D341Med (cell line): ENCODE measurements at places on chromosomes 6 and 20.

DNA sequence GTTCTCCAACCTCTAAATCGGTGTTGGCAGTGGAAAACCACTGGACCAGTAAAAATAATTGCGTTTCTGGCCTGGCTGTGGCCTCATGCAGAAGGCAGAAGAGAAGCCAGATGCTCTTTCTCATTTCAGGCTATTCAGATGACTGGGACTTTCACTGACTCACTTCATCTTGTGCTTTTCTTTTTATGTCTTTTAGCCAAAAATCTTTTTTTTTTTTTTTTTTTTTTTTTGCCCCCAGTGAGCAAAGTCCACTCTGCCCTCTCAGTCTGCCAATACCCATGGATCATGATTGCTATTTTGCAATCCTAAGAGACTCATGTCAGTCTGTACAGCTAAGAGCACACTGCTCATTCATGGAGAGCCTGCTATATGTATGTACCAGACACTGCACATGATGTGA is 962.5 kb downstream of the KIF16B start:
- no peak for DNase-seq

DNA sequence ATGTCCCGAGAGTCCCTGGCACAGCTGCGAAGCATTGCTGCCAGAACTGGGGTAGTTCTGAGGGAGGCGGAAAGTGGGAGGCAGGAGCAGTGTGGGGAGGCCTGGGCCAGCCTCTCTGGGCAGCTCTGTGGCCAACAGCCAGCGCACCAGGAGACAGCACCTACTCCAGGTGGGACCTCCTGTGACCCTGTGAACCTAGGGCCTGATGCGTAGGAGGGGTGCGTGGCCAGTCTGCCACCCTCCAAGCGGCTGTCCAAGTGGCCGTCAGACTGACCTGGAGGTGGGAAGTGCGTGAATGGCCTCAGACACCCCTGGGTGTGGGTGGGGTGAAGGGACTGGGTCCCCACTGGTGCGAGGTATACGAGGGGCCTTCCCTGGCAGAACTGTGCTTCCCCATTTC is 15.5 kb downstream of the SS18L1 start:
- no peak for DNase-seq

GRCh38 chr6:130516604-130517003 is 150.8 kb downstream of the TMEM200A start:
- no peak for DNase-seq

DNA sequence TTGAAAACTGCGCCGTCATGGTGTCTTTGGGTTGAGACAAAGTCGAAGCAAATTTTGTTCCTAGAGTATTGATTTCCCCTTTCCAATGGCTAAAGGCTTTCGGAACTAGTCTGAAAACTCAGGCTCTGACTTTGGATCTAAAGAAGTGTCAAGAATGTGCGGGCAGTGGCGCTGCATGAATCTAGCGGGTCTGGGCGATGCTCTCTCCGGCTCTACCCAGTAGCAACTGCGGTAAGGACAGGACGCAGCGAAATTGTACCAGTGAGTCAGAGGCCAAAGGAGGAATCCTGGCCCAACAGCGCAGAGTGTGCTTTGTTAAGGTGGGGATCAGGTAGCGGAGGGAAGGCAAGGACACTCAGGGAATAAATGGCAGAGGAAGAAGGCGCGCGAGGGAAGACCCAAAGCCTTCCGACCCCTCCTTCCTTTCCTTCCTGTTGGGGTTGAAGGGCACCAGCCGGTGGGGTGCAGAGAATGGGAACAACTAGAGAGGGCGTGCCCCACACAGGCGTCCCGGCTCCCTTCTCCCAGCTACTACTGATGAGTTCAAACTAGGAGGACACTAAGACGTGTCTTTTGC is 32.1 kb downstream of the HLA-F start:
- no peak for DNase-seq

DNA sequence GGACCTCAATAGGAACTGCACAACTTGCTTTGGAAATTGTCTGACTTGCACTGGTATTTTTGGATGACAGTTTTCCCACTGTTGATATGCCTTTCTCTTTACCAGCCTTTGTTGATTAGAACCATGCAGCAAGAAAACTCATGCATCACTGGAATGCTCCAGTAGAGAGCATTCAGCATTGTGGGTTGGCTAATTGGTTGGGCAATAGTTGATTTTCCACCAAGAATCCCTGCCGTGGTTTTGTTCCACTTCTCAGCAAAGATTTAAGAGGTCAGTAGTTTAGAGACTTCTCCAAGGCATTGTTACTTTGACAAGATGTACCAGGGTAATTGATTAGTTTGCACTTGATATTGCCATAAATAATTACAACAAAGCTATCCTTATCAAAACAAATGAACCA is 260.0 kb downstream of the DHX35 start:
- no peak for DNase-seq

DNA sequence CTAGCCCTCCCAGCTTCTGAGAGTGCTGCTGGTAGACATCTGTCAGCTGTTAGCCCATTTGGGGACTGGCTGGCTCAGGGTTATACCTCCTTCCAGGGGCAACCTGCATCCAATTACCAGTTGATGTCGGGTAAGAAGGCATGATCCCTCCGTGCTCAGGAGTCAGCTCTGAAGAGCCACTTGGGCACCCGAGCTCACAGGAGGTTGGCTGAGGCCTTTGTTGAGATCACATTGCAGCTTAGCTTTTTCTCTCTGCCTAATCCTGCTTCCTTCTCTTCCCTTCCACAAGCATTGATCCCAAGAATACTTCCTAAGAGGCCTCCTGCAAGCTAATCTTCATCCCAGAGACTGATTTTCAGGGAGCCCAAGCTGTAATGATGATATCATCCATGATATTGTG is 35.5 kb downstream of the SCP2D1 start:
- DNase-seq = no peak

- DNase-seq = no peak
Measured at GRCh38 chr6:2797564-2798031, 32.4 kb downstream of the WRNIP1 start.

DNA sequence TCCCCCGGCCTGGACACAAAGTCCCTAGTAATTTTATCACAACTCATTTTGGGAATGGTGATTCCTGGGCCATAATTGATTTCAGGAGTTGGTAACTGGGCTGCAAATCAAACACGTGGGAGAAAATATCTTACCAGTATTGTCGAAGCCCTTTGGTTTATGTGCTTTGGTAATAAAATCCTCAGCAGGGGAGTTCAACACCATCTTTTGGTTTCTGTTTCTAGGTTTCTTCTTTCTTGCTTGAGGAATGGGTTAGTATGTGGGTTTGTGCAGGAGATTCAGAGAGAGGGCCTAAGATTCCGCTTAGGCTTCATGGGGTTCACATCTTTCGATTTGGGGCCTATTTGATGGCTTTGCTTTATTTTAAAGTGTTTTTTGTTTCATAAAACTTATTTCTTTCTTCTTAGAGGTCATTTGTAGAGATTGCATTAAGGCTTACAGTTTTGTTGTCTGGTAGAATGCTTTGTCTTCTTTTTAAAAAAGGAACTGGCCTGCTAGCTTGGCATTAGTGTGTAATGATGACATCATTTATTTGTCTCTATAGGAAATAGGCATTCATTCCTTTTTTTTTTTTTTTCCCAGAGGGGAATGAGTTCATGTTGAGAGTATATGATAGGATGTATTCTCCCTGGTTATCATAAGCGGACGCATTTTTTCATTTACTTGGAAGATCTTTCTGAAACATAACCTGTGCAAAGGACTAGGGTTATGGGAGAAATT is 45.8 kb downstream of the CYP24A1 start:
- DNase-seq = no peak

DNA sequence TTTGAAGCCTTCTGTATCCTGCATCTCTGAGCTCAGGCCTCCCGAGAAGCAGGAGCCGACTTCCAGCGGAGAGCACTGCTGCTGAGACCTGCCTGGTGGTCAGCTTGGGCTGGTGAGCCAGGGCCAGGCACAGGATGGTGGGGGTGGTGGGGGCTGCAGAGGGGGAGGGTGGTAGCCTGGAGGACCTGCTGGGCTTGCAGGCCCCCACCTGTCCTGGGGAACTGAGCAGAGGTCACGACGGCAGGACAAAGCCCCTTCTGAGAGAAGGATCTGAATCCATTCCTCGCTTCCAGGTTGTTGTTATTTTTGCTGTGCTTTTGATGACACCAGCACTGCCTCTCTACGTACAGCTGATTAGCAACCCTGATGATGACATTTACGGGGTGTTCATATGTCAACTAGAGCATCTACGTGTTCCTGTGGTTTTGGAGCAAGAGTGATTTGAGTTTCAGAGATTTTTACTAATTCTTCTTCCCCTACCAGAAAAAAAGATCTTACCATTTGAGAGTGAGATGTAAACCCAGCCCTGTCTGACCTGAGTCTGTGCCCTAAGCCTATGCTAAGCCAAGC is 35.7 kb upstream of the CD93 start:
- no peak for DNase-seq
